ENCODE measurements at places on chromosomes 12 and 14.

DNA sequence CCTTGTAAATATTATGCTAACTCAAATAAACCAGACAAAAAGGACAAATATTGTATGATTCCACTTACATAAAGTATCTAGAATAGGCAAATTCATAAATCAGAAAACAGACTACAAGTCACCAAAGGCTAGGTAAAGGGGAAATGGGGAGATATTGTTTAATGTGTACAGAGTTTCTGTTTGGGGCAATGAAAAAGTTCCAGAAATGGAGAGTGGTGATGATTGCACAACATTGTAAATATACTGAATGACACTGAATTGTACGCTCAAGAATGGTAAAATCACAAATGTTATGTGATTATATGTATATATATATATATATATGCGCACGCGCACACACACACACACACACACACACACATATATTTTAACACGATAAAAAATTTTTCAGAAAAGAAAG, 182.5 kb downstream of the SLC2A13 start:
- DNase-seq, result no peak

- no peak for DNase-seq
These were observed 272.8 kb downstream of the AKAP6 start for GRCh38 chr14:32601906-32602305.

DNA sequence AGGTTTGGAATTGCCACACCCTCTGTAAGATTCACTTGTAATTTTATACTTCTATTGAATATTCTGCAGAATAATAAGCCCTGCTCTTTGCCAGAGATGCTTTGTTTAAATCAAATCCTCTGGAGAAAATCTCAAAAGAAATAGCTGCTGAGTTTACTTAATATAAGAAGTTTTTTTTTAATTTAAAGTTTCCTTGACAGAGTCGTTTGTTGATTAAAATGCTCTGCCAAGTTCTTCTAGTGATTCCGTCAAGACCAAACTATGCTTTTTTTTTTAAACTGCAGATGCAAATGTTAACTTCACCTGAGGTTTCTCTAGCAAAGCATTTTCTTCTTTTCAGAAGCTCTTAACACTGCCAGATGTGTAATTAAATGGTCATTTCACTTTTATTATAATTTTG, 13.4 kb upstream of the NAV3 start:
- DNase-seq, result no peak

GRCh38 chr12:49034286-49034622, 15.7 kb upstream of the PRKAG1 start:
- no peak for DNase-seq

DNA sequence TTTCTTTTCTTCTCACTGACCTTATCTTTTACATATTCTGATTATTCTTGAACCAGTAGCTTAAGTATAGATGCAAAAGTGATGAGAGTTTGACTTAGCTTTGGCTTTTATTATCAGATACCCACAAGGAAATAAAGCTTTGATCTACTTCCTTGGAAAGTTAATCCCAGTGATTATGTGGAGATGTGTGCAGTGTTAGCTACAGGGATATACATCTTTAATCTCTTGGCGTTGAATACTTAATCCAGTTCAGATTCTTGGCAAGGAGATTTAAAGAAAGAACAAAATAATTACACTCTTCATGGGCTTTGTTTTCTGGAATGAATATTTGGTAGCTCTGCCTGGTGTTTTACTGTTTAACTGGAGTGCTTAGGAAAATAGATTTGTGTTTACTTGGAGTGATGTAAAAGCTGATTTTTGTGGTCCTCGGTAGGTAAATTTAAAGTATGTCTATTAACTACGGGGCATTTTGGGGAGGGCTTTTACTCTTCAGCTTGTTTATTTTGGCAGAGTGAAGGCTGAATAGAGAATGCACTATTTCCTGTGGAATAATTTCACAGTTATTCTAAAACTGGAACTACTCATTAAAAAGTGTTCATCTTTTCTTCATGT, 150.1 kb upstream of the LRIG3 start:
- no peak for DNase-seq

DNA sequence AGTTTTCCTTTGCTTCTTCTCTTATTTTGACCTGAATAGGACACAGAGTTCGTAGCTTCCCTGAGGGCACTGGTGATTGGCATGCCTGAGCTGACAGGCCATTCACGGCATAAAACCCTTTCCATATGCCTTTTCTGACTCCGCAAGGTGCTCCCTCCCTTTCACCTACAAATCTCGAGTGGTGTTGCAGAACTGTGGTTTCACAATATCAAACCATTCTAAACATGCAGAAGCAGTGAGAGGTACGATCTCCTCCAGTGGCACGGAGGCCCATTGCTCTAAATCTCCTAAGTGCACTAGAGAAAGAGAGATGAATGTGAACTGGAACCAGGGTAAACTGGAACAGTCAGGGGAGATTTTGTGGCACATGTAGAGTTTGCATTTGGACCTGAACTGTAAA, 23.9 kb downstream of the CLSTN3 start:
- DNase-seq, result no peak

- DNase-seq, result no peak
These were observed 1106.8 kb downstream of the AACS start for GRCh38 chr12:126171937-126172559.

DNA sequence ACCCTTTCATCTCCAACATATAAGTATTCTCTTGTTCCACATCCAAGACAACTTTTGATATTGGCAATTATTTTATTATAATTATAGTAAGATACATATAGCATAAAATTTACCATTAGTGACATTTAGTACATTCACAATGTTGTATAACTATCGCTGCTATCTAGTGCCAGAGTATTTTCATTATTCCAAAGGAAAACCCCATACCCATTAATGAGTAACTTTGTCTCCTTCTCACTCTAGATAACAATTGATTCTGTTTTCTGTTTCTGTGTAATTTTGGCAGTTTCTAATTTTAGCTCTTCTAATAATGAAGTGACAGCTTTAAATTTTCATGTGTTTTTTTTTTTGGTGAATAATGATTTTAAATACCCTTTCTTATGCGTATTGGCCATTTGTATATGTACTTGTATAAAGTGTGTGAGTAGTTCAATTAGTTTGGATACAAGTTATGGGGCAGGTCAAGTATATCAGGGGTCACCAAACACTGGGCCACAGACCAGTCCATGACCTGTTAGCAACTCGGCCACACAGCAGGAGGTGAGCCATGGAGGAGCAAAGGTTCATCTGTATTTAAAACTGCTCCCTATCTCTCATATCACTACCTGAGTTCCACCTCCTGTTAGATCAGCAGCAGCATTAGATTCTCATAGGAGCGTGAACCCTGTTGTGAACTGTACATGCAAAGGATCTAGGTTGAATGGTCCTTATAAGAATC, 97.2 kb upstream of the SYT1 start:
- no peak for DNase-seq

GRCh38 chr12:108752387-108752786, 21.1 kb upstream of the CORO1C start:
- DNase-seq, result no peak

DNA sequence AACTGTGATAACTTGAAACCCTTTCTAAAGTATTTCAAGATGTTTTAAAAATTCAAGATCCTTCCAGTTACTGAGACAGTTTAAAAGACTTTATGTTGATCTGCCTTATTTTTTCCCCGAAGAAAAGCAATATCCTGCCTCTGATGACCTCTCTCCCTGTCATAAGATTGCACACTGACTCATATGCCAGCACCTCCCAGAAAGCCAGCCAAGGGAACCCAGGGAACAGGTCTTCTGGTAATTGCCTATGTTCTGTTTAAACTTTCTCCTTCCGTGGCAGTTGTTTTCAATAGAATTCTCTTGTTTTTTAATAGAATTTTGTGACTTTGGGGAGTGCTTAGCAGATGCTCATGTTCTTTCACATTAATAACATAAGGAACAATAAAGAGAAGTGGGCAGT, 300.2 kb upstream of the PRKD1 start:
- no peak for DNase-seq
